ENCODE measurements at places on chromosomes 6 and 20.
A peak's percentile ranks its signal among the peaks of the same experiment; 100 is the strongest.

GRCh38 chr6:33211136-33211535 lies 2.8 kb downstream of the RING1 start:
- no peak for DNase-seq

DNA sequence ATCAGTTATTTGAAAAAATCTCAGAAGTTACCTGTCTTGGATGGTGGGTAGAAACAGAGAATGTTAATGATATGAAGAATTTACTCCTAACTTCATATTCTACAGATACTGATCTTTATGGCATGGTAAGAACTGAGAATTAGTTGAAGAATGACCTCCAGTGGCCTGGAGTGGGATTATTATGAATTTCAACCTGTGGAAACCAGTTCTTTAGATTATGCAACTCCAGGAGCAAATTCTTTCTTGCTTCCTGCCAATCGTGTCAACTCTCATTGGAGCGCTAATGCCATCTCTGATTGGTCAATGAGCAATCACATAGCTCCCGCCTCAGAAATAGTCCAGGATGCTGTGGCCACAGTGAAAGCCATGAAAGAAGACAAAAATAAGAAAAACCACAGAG lies 40.6 kb downstream of the LYRM2 start:
- DNase-seq, result peak; percentile 57

GRCh38 chr6:93801101-93801847 lies 381.9 kb upstream of the EPHA7 start:
- no peak for DNase-seq

- peak; percentile 20 for DNase-seq
Measured at GRCh38 chr6:105384004-105384403, 18.9 kb downstream of the PREP start.

- DNase-seq, result no peak
Measured at GRCh38 chr6:83097675-83098074, 30.2 kb downstream of the DOP1A start.

- no peak for DNase-seq
Measured at GRCh38 chr20:58103517-58103904, 124.9 kb downstream of the ANKRD60 start.

GRCh38 chr6:129710450-129711270 lies 683 bp upstream of the ARHGAP18 start:
- DNase-seq, result no peak

DNA sequence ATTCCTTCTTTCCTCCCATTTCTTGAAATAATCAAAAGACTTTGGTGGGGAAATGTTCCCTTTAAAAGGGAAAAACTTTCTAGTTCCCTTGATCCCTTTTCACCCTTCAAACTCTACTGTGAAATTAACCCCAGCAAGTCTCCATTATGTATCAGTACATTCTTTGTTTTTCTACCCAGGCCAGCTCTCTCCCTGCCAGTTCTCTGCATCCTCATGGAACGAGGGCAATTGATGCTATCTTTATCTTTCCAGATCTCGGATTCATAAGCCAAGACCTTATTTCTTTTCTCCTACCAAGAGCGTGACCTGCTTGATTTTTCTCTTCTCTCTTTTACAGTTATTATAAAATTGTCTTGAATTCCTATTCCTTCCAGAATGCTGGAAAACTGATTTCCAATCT lies 75.8 kb downstream of the ADGRB3 start:
- DNase-seq, result no peak

DNA sequence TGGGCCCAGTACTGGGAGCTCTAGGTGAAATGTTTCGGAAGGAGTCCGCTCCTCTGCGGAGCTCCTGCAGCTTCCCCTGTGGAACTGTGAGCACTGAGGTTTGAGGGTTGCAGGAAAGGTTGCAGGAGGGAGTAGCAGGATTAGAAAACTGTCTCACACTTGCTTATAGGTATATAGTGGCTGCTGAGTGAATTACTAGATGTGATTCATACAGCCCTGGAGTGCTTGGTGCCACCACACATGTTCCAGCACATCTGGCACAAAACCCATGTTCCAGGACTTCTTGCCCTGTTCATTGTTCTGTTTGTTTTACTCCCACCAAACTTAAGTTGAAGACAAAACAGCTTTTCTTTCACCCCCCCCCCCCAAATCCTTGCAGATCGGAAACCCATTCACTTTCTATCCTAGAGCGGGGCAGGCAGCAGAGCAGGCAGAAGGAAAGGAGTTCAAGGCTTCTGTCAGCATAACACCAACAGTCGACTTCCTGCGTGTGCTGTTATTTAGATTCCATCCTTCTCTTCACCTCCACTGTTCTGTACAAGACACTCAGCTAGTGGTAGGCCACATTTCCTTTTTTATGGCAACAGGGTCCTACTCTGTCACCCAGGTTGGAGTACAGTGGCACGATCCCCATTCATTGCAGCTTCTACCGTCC lies 669 bp upstream of the PEX6 start:
- no peak for DNase-seq

DNA sequence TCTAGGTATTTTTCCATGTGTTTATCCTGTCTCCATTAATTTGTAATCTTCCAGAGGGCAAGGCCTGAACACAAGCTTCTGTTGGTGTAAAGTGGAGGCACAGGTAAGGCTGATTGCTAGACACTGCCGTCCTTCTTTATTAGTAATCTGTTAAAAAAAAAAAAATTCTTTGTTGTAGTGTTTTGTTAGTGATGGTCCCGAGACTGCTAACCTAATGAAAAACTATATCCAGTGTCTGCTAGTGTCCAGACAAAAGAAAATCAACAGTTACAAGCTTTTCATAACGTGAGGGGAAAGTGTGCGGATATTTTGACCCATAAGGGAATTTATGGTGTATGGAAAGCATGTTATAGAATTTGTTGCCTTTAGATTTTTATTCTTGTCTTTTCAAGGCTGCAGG lies 4.2 kb upstream of the HIVEP1 start:
- DNase-seq, result no peak

GRCh38 chr6:69026243-69026642 lies 391.2 kb downstream of the ADGRB3 start:
- DNase-seq, result no peak

DNA sequence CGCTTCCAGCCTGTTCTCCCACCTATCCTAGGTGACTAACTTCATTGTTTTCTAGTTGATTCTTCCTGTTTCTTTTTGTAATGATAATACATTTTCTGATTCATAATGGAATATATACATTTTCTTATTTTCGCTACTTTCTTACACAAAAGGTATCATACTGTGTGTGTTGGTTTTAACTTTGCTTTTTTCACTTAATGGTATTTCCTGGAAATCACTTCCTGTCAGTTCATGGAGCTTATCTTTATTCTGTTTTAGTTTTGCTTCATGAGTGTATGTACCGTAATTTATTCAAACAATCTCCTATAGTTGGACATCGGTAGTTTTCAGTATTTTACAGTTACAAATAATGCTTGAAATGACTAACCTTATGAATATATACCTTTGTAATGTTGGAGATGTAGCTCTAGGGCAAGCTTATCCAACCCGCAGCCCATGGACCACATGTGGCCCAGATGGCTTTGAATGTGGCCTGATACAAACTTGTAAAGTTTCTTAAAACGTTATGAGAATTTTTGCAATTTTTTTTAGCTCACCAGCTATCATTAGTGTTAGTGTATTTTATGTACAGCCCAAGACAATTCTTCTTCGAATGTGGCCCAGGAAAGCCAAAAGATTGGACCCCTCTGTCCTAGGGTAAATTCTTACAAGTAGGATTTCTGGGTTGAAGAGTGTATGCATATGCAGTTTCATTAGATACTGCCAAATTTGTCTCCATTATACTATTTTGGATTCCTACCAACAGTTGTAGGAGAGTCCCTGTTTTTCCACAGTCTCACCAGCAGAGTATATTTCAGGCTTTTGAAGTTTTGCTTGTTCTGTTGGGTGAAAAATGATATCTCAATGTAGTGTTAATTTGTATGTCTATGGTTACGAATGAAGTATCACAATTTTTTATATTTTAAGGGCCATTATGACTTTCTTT lies 16.7 kb downstream of the TRMT11 start:
- no peak for DNase-seq

DNA sequence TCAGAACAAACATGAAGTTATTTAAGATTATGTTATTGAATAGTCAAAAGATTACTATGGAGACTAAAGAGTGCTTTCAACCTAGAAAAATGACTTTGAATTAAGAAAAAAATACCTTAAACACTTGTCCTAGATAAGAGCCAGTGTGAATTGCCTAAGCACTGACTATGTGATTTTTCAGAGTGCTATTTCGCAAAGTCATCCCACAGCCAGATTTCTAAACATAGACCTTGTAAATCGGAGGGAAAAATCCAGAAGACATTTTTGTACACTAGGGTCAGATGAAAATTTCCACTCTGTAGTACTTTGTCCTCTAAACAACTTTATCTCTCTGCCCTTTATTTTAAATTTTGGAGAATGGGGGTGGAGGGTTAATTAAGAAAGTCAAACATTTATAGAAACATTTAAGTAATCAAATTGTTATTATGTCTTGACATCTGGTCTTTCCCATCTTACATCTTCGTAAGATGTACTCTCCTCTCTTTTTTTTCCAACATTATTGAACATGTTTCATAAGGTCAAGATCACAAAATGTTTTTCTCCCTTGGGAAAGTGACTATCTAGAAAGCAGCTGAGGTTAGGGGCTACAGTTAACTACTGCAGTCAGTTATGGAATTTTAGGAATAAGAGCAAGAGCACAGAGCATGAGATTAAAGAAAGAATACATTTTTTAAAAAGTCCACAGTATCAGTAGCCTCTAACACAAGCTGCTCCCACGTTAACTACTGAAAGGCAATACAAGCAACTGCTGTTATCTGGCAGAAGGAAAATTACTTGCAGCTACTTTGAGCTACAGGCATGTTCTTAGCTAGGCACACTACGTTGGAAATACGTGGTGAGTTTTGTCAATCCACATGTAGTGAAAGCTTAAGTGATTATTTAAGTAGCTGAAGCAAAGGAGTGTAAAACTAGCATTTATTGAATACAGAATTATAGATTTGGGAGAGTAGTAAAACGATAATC lies 648.5 kb downstream of the HTR1B start:
- DNase-seq, result no peak

- DNase-seq, result no peak
Measured at GRCh38 chr20:62524505-62524911, 48.7 kb upstream of the GATA5 start.

DNA sequence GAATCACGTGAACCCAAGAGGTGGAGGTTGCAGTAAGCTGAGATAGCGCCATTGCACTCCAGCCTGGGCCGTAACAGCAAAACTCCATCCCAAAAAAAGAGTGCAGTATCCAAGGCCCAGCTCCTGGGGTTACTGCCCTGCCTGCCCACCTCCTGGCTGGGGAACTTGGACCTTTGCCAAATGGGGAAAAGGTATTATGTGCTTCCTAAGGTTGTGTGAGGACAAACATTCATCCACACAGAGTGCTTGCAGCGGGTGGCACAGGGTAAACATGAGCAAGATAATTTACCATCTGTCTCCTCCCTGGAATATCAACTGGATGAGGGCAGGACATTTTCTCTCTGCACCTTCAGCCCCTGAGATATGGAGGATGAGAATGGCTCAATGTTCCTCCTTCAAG lies 94.9 kb upstream of the POPDC3 start:
- peak; percentile 88 for DNase-seq

DNA sequence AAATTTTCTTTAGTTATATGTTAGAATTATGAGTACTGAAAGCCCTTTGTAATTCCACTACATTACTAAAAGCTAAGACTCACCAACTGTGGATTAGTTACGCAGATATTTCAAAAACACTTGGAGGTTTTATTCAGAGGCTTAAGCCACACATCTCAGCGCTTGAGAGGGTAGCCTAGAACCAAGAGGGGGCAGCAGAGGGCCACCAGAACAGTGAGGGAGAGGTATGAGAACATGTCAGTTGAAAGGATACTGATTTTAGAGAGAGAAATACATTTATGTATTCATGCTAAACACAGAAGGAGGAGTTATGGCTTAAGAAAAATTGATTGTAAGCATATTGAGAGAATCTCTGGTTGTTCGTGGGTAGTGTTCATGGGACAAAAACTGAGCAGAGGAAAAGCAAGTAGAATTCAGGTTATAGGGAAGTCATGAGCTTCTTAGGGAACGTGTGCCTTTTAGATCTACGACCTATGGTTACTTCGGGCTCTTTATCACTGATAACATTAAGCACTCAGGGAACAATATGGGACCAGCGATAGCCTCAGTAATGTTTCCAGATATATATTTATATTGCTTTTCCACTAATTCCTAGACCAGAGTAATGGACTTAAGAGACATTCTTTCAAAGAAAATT lies 20.4 kb upstream of the SERINC1 start:
- peak; percentile 88 for DNase-seq

Measured in NCI-H69 (cell line).